ENCODE measurements at places on chromosomes 7 and 10. TPM values are rescaled to one million over a fixed set of nuclear protein-coding genes. Genes with fewer than 3 reads are reported as not detected.

OPN4 gene
- total RNA-seq: not detected

DNTT gene
- not detected for total RNA-seq

TWIST1 gene
- 1.2 TPM for total RNA-seq

EBLN1 gene
- not detected for total RNA-seq

DUSP5 gene
- 29.4 TPM for total RNA-seq

AKR1C8 gene
- total RNA-seq: 0.86 TPM

PTPN20 gene
- total RNA-seq: 16.3 TPM

NUPR2 gene
- total RNA-seq: not detected

NRCAM gene
- total RNA-seq: 0.57 TPM

CHST15 gene
- total RNA-seq: 5.4 TPM

HIPK2 gene
- total RNA-seq: 218 TPM

- DNase-seq: no peak
Measured at GRCh38 chr10:16870331-16870730, 53.1 kb upstream of the RSU1 start.

GRCh38 chr10:69100136-69100872, 12.4 kb downstream of the SRGN start:
- no peak for DNase-seq

DNA sequence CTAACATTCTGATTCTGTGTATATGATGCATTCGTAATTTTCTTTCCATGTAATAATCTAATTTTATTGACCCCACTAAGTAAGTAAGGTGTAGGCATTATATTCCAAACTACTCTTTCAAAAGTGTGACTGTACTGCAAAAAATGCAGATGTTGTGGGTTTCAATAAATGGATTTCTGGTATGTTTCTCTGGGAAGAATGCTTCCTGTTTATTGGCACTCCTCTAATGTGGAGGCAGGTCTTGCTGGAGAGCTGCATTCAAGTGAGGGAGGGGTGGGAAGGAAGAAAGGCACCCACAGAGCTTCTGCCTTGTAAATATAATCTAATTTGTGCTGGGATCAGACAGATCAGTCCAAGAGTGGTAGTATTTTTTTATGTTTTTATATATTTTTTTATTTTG, 23.9 kb downstream of the ST7 start:
- DNase-seq: no peak

DNA sequence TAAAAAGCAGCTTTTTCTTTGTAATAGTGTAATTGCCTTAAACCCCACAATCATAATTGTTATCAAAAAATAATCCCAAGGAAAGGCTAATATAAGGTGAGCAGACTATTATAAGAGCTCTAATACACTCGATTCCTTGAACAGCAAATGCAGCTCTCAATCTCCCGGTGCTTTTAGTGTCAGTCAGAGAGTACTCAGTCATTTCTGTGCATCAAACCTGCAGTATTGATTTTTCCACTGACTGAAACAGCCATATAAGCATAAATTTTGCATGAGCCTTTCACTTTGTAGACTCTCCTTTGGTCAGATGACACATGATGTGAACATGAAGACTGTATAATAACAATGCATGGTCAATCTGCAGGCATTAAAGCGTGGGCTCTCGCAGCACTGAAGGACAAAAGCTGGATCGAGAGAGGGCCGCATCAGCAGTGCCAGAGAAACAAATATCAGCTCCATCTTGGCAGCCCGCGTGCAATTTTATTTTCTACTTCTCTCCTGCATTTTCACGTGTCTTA, 272.0 kb downstream of the POU6F2 start:
- no peak for DNase-seq

GRCh38 chr10:9299966-9300365, 1245.5 kb downstream of the GATA3 start:
- DNase-seq: no peak

GRCh38 chr7:963236-964078, 9.0 kb upstream of the ADAP1 start:
- no peak for DNase-seq

GRCh38 chr7:45691155-45691656, 117.0 kb downstream of the ADCY1 start:
- peak; percentile 35 for DNase-seq

DNA sequence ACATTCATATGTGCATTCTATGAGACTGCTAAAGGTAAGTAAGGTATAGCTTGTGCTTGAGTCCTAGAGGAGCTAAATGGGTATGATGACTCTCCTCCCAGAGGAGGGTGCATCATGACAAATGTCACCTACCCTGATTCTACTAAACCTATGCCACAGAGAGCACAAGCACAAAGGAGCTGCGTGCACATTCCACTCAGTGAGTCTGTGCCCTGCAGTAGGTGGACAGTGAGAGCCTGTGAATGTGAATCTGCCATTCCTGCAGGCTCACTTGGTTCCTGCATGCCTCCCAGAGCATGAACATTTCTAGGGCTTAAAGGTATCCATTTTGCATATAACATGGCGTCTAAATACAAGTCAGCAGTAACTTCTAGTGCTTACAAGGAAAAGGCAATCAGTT, 46.8 kb downstream of the PRKAR2B start:
- DNase-seq: no peak

DNA sequence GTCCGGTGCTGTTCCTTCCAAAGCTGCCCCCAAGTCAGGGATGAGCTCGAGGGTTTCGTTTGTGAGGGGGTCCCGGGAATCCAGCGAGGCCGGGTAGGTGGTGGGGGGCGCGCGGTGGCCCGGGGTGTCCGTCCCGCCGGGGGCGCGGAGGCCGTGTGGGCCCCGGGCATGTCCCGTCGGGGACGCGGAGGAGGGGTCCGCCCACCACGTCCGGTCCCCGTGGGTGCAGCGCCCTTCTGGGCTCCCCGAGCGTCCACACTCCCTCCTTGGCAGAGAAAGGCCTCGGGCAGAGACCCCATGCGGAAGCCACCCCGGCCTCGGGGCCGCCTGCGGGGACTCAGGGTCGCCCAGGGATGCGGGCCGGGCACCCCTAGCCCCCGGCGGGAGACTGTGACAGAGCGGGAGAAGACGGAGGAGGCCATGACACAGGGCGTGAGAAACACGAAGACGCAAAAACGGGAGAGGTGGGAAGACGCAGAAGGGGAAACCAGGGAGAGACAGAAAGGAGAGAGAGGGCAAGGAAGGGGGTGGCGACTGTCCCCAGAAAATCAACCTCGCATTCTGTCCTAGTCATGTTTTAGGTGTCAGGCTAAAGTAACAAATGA, 640 bp upstream of the ZNF425 start:
- peak; percentile 79 for DNase-seq

GRCh38 chr10:24944512-24945255, 7.7 kb downstream of the PRTFDC1 start:
- no peak for DNase-seq

DNA sequence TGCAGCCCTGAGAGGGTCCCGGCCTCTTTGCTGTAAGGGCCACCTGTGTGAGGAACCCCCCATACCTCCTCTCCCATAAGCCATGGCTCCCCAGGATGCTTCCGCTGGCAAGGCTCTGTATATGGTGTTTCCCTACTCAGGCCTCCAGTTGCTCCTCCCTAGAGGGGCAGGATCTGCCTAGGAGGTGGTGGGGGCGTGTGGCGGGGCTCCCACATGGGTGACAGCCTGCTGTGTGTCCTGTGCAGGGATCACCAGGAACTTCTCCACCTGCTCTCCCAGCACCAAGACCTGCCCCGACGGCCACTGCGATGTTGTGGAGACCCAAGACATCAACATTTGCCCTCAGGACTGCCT, 25.7 kb upstream of the CSGALNACT2 start:
- peak; percentile 68 for DNase-seq

DNA sequence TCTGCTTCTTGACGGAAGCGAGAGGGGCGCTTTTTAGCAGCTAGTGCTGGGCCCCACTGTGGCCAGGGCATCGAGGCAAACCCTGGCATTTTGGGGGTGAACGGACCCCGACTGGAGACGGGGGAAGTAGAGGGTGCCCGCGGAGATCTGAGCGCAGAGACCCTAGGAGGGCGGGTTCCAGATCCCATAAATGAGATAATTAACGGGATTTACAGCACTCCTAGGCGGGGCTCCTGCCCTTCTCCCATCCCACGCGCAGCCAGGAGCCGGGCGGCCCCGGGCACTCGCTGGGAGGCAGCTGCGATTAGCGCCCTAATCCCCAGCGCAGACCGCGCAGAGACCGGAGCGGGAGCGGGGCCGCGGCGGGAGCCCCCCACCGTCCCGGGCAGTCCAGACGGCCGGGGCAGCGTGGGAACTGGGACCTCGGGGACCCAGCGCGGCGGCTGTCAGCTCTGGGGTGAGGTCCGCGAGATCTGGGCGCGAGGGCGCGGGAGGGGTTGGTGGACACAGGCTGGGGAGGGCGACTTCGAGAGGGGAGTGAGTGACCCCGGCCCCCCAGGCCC, 735 bp downstream of the JCAD start:
- DNase-seq: no peak

DNA sequence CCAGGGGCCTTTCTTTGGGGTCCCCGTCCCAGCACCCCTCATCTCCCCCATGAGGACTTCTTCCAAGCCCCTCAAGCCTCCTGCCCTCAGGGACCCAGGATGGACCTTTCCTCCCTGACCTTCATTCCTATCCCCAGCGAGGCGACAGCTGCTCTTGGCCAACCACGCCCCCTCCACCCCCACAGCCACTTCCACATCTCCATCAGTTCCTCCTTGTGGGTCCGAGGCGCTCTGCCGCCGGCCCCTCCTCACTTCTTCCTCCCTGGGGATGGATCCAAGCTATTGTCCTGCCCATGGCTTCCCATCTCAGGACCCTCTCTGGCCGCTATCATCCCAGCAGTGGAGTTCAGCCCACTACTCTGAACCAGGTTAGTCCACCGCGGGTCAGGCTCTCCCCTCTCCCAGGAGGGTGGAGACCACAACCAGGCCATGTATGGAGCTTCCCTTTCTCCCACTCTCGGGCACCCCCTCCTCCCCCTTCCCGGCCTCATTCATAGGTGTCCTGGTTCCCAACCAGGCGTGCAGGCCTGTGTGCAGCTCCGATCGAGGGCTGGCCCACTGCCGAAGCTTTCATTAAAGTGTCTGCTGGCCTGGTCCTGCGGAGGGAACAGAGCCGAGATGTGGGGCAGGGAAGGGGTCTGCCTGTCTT, 1.7 kb upstream of the SH2B2 start:
- DNase-seq: peak; percentile 90

- no peak for DNase-seq
Measured at GRCh38 chr7:106339513-106340246, 54.9 kb upstream of the NAMPT start.

- peak; percentile 89 for DNase-seq
Measured at GRCh38 chr10:124106241-124106879, 13.0 kb upstream of the CHST15 start.

- no peak for DNase-seq
Measured at GRCh38 chr10:46545861-46546590, 10.4 kb downstream of the GPRIN2 start.

- no peak for DNase-seq
Measured at GRCh38 chr7:65371468-65371867, 2.2 kb upstream of the ZNF92 start.

- DNase-seq: no peak
Measured at GRCh38 chr7:21407796-21408480, 19.9 kb upstream of the SP4 start.

- no peak for DNase-seq
Measured at GRCh38 chr7:96770758-96771157, 61.1 kb upstream of the SEM1 start.

DNA sequence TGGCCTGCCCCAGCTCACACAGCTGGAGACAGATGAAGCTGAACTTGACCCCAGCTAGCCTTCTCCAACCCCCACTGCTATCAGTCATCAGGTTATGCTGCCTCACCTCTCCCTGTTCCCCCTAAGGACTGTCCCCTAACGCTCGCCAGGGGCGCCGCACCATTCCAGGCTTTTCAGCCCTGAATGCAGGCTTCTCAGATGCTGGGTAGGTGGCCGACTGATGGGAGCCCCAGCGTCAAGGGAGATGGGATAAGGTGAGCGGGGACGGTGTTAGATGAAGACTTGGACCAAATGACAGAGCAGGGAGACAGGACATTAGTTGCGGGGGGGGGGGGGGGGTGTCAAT, 15.8 kb upstream of the OPALIN start:
- DNase-seq: peak; percentile 75

- DNase-seq: no peak
Measured at GRCh38 chr7:99314504-99314903, 11.2 kb upstream of the ARPC1A start.

GRCh38 chr7:13139436-13139835, 452.0 kb downstream of the ARL4A start:
- DNase-seq: no peak

GRCh38 chr10:115129752-115130151, 36.6 kb downstream of the ATRNL1 start:
- DNase-seq: no peak

DNA sequence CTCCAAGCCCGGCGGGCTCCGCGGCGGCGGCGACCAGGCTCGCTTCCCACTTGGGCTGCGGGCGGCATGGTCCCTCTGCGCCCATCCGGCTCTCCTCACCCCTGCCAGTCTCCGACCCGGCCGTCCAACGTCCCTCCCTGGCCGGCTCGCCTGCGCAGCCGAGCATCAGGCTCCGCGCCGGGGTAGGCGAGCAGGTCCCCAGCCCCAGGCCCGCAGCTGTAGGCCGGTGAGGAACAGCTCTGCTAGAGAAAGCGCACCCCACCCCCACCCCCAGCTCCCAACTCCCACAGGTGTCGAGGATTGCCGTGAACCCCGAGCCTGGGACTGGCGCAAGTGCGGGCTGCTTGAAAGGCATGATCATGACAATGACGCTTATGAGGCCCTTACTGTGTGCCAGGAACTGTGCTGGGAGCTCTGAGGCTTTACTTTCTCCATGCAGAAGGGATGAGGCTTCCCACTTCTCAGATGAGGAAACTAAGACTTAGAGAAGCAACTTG, 20.8 kb upstream of the PAX2 start:
- DNase-seq: peak; percentile 56

DNA sequence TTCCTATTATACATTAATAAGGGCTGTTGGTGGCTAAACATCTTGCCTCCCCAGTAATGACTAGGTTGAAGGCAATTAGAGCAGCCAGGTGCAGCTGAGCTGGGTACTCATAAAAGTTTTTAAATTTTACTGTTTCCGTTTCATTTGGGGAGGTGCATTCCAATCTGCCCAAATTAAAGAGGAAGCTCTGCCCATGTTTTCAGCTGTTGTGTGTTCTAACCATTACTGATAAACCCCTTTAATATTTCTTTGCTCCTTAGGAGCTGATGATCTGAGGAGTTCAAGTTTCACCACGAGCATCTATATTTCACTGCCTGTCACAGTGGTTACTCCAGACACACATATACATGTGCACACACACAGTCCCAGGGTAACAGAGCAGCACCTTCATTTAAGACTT, 94.4 kb downstream of the JAZF1 start:
- DNase-seq: no peak

DNA sequence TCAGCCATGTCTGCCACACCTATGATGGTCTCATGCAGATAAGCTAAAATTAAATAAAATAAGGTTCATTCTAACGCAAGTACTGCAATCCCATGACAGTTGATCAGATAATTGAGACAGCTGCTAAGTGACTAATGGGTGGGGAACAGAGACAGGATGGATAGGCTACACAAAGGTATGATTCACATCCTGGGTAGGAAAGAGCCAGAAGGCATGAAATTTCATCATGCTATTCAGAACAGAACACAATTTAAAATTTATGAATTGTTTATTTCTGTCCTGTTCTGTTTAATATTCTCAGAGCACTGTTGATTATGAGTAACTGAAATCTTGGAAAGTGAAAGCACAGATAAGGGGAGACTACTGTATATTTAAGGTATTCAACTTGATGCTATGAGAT, 381.8 kb upstream of the SORCS1 start:
- no peak for DNase-seq
